Stimulated activated CD4-positive, alpha-beta T cell treated with anti-CD3 and anti-CD28 coated beads, TNF-alpha, amount 100 ng/mL, for 24 hours (primary cell): ENCODE measurements at places on chromosomes 7 and 10.

GRCh38 chr10:72007246-72007892, 43.2 kb downstream of the CHST3 start:
- no peak for DNase-seq

DNA sequence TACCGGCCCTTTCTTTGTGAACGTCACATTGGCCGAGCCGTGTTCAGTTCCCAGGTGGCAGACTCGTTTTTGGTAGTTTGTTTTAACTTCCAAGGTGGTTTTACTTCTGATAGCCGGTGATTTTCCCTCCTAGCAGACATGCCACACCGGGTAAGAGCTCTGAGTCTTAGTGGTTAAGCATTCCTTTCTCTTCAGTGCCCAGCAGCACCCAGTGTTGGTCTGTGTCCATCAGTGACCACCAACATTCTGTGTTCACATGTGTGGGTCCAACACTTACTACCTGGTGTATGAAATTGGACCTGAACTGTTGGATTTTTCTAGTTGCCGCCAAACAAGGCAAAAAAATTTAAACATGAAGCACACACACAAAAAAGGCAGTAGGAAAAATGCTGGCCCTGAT, 9.9 kb upstream of the CSGALNACT2 start:
- no peak for DNase-seq

DNA sequence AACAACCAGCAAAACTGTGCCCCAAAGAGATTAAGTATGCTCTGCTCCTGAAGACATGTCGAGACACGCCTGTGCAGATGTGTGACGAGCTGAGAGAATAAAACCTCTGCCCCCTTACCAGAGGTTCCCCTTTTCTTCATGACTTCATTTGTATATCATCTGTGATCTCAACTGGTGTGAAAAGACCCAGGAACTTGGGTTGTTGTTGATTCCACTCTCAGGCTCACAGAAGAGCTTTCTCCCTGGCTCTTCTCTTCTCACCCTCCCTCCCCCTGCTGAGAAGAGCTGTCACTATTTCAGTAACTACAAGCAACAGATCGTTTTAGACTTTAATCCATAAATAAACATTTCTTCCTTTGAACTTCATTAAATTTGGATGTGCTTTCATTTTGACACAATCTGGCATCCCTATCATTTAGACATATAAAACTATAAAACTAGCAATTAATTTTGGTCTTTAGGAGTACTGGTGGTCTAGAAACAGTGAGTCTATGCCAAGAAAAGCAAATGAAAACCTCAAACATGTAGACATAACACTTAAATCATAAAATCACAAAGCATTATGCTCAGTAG, 179.3 kb upstream of the FZD8 start:
- DNase-seq, result no peak

GRCh38 chr7:22675917-22676343, 51.1 kb upstream of the IL6 start:
- DNase-seq, result peak; percentile 33

DNA sequence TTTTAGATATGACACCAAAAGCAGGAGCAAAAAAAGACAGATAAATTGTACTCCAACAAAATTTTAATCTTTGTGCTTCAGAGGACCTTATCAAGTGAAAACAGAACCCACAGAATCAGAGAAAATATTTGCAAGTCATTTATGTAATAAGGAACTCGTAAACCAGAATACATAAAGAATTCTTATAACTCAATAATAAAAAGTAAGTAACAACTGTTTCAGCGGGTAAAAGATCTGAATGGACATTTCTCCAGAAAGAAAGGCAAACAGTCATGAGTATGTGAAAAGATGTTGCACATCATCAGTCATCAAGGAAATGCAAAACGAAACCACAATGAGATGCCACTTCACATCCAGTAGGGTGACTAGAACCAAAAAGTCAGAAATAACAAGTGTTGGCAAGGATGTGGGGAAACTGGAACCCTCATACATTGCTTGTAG, 167.7 kb upstream of the KCTD7 start:
- no peak for DNase-seq

DNA sequence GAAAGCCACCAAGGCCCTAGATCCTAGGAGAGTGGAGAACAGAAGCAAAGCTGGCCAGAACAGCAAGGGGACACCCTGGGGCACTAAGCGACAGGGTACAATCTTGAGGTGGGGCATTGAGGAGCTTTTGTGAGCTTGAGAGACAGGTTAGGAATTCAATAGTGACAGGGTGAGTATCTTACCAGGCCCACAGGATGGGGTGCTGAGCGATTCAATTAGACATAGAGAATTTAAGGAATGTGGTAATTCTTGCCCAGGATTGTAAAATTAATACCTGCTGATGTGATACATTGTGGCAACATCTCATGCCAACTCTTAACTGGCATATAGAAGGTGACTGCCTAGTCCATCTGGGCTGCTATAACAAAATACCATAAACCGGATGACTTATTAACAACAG, 14.0 kb downstream of the RBP3 start:
- DNase-seq, result no peak

DNA sequence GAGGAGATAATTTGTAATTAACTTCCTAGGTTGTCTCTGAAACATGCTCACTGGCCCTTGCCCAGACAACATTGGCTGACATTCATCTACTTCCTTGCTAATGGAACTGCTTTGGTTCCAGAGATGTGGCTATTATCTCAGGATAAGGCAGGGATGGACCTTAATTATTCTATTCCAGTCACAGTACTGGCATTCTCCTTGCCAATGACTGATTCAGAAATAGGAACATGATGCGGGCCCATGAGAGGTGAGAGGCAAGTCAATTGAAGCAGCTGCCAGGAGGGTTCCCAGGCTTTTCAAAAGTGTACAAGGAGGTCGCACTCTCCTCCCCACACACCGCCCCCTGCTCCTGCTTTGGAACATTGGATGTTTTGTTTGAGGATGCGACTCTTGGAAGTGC, 109.6 kb upstream of the DGKB start:
- no peak for DNase-seq

DNA sequence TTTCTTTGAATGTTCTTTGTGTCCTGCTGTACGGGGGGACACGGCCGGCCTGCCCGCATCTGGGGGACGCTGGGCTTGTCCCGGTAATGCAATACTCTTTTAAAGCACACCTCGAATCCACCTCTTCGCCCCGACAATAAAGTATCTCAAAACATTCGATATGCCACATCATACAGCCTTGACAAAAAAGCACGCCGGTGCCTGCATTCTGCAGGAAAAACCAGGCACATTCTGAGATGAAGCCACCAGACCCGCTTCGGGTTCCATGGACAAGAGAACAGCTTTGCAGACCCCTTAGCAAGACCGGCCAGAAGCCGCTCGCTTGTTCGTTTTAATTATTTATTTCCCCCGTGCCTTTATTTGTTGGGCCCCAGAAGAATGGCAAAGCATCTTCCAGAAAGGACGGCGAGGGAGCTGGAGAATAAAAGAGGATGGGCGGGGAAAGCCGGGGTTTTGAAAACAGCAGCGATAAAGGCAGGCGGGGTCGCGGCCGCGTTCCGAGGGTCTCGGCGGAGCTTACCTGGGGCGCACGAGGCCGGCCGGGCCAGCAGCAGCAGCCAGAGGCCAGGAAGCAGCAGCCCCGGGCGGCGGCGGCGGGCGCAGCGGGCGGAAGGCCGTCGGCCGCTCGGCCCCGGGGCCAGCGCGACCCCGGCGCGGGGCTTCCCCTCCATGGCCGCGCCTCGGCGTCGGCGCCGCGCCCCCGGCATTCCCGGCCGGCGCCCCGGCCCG, 462 bp downstream of the KIAA1549 start:
- no peak for DNase-seq

- DNase-seq, result no peak
Observed at GRCh38 chr7:4882169-4883032, 1.1 kb downstream of the RADIL start.

- DNase-seq, result no peak
Observed at GRCh38 chr7:87424075-87424474, 51.4 kb downstream of the ABCB4 start.

DNA sequence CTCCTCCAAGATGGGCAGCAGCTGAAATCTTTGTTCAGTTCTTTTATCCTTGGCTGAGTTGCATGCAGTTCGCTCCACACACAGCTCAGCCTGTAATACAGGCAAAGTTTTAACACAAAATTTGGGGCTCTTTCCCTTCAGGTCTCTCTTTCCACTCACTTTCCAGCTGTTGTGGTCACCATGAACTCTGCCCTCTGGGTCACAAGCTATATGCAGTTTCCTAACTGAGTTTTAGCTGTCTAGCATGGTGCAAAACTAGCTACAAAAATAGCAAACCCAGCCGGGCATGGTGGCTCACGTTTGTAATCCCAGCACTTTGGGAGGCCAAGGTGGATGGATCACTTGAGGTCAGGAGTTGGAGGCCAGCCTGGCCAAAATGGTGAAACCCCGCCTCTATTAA, 53.2 kb downstream of the ABI1 start:
- DNase-seq, result no peak

GRCh38 chr10:129396021-129396722, 70.9 kb upstream of the MGMT start:
- DNase-seq, result no peak

GRCh38 chr7:134740376-134740775, 39.1 kb upstream of the CALD1 start:
- no peak for DNase-seq

GRCh38 chr7:133364959-133365690, 112.2 kb downstream of the EXOC4 start:
- DNase-seq, result no peak

- no peak for DNase-seq
Observed at GRCh38 chr10:113764582-113764981, 13.1 kb downstream of the PLEKHS1 start.

GRCh38 chr10:34994565-34995142, 95.5 kb downstream of the CUL2 start:
- peak; percentile 37 for DNase-seq

GRCh38 chr10:20737107-20737506, 160.0 kb downstream of the NEBL start:
- DNase-seq, result no peak
